Central memory CD8-positive, alpha-beta T cell (primary cell): ENCODE measurements at places on chromosomes 2 and 18.

- DNase-seq: peak; percentile 18
- peaks cover 3% of the 10 kb centered on the region for H3K36me3 ChIP-seq
- no peak overlapping the region for H3K4me3 ChIP-seq
- peak overlapping the region; percentile 23 for H3K27ac ChIP-seq
- H3K4me1 ChIP-seq: peaks cover 4% of the 10 kb centered on the region
Measured at GRCh38 chr18:9673296-9674251, 34.5 kb upstream of the RAB31 start.

DNA sequence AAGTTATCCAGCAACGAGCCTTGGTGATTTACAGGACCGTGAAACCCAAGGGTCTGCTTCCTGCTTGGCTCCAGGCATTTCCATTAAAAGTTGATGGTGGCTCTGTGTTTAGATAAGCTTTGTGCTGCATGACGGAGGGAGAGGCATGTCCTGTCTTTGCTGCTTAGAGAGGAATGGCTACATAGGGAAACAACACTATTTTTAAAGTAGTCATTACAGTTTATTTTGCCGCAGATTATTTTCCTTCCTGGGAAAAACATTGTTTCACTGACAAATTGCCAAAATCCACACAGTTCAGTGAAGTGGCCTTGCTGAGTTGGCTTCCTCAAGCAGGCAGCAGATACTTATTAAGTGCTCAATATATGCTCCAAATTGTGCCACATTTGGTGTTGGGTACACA is 98.5 kb downstream of the THSD7B start:
- H3K27me3 ChIP-seq: no peaks in the 10 kb centered on the region
- no peak for DNase-seq
- no peak overlapping the region for H3K4me3 ChIP-seq
- no peak overlapping the region for H3K27ac ChIP-seq
- H3K4me1 ChIP-seq: no peaks in the 10 kb centered on the region

- no peaks in the 10 kb centered on the region for H3K36me3 ChIP-seq
- no peaks in the 10 kb centered on the region for H3K27me3 ChIP-seq
- H3K4me3 ChIP-seq: no peak overlapping the region
- DNase-seq: no peak
- H3K4me1 ChIP-seq: peaks cover under 1% of the 10 kb centered on the region
Measured at GRCh38 chr2:134466141-134466540, 212.3 kb downstream of the MGAT5 start.

GRCh38 chr2:112008910-112009485 is 46.1 kb upstream of the TMEM87B start:
- no peaks in the 10 kb centered on the region for H3K4me1 ChIP-seq
- no peak overlapping the region for H3K4me3 ChIP-seq
- H3K36me3 ChIP-seq: no peaks in the 10 kb centered on the region
- H3K27me3 ChIP-seq: peaks cover 12% of the 10 kb centered on the region
- no peak overlapping the region for H3K27ac ChIP-seq

DNA sequence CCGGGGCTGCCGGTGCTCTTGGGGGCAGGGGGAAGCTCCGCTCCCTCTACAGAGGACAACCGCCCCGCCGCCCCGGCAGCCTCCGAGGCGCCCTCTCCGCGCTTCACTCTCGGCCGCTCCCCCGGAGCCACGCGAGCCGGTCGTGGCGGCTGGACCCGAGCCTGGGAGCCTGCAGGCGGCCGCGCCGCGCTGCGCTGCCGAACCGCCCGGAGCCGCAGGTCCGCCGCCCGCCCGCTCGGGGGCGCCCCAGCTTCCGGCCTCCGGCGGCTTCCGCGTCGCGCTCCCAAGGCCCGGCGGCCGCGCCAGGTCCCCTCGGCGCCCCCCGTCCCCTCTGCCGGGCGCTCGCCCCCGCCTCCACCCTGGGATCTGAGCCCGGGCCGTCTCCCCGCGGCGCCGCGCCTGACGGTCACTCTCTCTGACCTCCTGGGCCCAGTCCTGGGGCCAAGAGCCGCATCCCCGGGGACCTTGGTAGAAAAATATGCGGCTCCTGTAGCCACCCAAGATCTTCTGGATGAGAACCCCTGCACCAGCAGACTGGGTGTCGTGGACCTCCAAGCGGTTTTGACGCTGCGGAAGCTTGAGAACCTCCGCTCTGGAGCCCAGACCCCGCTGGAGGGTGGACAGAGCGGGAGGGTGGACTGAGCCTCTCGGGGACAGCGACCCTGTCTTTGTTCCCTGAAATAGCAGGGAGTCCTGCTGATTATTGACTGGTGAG is 44.3 kb downstream of the SERTAD2 start:
- peak overlapping the region; percentile 75 for H3K27ac ChIP-seq
- H3K27me3 ChIP-seq: no peaks in the 10 kb centered on the region
- peaks cover 7% of the 10 kb centered on the region for H3K36me3 ChIP-seq
- peak overlapping the region; percentile 79 for H3K4me3 ChIP-seq
- H3K4me1 ChIP-seq: peaks cover 28% of the 10 kb centered on the region
